Nucleus accumbens (tissue), 56 donors: ENCODE measurements at places on chromosomes 2 and 18.
A peak's percentile ranks its signal among the peaks of the same experiment; 100 is the strongest.

- no peak for DNase-seq
These were observed 227.6 kb downstream of the MYCN start for GRCh38 chr2:16167870-16168426.

DNA sequence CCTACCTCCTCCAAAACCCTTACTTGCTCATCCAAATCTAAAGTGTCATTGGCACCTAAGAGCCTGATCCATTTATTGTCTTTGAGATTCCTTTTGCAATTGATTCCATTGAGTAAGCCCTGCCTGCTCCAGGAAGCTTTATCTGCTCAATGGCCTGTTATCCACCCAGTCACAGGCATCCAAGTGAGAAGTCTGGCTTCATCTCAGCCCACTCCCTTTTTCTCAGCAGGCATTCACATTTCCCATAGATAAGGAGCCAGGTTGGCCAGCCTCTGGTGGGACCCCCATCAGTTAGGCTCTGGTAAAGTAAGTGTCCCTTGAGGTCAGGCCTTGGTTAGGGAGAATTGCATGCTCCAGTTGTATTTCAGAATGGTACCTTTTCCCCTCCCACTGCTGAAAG lies 396.2 kb upstream of the ST6GAL2 start:
- no peak for DNase-seq

- DNase-seq, result no peak
These were observed 12.8 kb downstream of the IL18RAP start for GRCh38 chr2:102435741-102436140.

DNA sequence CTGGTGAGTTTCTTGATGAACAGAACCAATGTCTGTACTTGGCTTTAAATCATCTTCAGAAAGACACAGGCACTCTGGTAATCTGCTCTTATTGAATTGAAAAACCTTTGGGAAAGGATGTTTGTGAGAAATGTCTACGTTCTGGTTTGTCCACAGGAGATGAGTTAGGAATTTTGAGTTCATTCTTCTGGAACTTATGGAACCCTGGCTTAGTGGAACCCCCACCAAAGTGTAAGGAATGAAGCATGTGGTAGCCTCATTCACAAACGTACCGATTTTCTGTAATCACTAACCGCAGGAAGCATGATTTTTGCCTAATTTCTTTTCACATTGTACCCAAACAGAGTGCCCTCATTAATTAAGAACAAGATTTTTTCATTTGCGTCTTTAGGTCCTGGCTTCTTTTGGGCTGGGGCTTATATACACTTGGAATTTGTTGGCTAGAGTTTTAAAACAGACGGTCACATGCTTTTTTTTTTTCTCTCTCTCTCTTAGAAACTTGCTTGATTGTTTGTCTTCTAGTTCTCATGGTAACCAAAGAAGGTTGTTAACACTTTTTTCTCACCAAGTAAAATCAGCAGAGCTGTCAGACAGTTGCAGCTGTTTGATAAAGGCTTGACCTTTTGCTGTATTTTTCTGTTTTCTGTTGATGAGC lies 314.1 kb upstream of the THUMPD2 start:
- no peak for DNase-seq

- DNase-seq, result no peak
These were observed 30.7 kb upstream of the ELAC1 start for GRCh38 chr18:50937183-50937582.

DNA sequence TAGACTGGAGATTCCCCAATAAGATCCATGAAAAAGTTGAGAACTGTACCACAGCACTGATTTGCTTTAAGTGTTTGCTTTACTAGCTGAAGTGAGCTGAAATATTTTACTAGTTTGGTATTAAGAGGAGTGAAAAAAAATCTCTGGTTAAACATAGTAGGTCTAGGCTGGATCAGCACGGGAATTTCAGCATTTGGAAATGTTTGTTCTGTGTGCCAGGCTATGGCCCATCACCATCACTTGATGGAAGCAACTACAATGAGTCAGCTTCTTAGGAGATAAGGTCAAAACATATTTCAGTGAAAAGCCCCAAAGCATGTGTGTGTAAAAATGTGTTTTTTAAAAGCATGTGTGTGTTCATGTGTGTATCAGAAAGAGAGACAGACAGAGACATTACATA lies 131.4 kb upstream of the DNMT3A start:
- DNase-seq, result no peak

DNA sequence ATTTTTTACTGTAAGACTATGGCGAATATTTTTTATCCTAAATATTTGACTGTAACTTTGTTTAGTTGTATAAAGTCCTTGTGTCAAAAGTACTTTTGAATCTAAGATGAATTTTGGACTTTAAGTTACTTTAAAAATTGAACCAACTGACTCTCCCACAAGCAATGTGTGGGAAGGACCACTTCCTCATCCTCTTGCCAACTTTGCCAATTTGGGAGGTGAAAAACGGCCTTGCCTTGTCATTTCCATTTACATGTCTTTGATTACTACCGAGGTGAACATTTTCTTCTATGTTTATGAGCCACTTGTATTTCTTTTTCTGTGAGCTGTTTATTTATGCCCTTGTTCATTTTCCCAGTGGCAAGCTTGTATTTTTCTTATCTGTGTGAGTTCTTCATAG lies 12.8 kb upstream of the MSGN1 start:
- DNase-seq, result no peak

GRCh38 chr2:212912445-212913103 lies 238.8 kb downstream of the IKZF2 start:
- DNase-seq, result peak; percentile 5

- no peak for DNase-seq
These were observed 21.1 kb downstream of the PROC start for GRCh38 chr2:127439343-127439742.
